ENCODE measurements at places on chromosomes 2 and 18.

DNA sequence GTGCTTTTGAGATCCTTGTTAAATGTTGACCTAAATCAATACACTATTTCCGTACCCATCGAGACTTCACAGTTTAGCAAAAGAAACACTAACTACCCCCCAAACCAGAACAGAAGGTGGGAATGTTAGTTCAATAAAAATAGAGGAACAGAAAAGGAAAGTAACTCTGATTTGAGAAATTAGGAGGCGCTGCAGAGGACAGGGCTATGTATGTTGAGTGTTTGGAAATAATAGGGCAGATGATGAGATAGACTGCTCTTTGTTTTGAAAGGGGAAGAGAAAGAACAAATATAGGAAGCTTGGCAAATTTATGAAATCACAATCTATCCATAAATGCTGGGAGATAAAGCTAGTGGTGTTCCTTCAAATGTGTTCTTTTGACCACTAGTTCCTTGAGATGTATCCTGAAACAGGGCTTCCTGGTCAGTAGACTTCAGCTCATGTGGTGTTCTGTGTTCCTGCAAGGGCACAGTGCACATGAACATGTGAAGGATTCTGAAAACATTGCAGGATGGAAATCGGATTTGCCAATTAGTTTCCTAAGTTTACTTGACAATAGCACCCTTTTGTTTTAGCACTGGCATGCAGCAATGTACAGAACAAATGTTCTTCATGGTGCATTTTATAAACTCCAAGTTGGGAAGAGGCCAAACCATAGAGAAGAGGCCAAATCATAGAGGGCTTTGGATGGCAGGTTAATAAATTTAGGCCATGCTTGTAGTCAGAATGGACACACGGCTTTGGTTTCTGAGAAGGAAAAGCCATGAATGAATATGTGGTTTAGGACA is 39.8 kb downstream of the RHBDD1 start:
- DNase-seq, result no peak

DNA sequence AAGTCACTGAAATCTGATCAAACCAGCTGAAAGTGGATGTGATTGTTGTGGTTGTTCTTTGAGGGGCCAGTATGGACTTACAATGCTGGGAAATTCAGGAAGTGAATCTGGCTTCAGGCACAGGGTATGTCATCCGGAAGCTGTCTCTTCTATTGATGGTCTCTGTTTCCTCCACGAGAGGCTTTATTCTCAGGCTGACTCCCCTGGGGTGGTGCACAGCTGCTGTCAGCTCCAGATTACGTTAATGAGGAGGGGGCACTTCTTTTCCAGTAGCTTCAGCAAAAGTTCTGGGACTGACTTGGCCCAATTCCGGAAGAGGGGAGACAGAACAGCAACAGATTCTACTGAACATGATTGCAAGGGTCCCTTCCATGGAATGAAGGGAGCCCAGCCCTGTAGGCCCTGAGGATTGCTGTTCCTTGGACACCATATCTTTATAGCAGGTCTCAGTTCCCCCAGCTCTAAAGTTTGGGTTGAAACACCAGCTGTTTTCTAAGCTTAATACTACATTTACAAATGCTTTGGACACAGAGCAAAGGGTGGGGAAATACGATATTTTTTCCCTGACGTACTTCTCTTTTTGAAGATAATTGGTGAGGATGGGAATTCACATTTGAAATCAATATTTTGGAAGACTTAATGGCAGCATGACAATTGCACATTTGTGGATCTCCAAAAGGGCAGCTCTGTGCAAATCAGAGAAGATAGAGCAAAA is 400.9 kb downstream of the TSN start:
- DNase-seq, result no peak

- no peak for DNase-seq
Observed at GRCh38 chr2:27990030-27990590, 99.6 kb downstream of the BABAM2 start.

DNA sequence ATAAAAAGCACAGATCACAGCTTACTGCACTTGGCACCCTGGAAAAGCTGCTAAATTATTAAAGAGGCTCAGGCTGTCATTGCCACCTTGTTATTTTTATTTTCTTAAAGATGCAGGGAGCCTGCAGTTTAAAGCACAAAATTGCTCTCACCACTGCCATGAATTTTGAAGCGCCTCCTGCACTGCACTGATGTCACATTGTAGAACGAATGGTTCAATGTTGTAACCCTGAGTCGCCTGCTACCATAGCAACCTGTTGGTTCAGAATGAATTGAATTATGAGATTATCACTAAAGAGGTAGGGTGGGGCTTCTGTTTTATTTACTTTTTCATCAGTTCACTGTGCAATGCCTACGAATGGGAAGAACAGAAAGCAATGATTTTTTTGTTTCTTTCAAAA is 16.5 kb downstream of the SCG2 start:
- no peak for DNase-seq

GRCh38 chr18:42617221-42617620 is 498.3 kb downstream of the RIT2 start:
- no peak for DNase-seq

DNA sequence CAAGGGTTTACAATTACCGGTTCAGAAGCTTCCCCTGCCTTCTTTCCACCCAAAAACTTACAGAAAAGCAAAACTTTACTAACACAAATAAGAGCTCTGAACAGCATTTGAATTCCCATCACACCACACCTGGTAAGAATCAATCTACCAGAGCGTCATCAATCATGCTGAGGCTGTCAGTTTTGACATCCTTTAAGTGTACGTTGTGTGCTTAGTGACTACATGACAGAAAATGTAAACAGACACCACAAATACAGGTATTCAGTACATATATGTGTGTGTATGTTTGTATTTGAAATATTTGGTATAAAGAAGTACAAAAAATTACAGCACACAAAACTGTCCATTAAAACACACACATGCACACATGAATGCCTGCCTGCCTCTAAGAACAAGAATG is 523.5 kb downstream of the TMEM182 start:
- no peak for DNase-seq

Data from activated naive CD4-positive, alpha-beta T cell (primary cell).